NCI-H1436 (cell line): ENCODE measurements at places on chromosomes 3 and 15.

DNA sequence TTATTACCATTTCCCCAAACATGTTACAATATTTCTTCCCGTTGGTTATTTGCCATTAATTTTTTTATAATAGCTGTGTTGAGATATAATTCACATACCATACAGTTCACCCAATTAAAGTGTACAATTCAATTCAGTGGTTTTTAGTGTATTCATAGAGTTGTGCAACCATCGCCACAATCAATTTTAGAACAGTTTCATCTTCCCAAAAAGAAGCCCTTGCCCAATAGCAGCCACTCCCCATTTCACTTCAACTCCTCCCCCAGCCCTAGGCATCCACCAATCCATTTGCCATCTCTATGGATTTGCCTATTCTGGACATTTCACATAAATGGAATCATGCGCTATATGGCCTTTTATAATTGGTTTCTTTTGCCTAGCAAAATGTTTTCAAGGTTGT is 225.1 kb downstream of the EPHB1 start:
- no peak for DNase-seq

DNA sequence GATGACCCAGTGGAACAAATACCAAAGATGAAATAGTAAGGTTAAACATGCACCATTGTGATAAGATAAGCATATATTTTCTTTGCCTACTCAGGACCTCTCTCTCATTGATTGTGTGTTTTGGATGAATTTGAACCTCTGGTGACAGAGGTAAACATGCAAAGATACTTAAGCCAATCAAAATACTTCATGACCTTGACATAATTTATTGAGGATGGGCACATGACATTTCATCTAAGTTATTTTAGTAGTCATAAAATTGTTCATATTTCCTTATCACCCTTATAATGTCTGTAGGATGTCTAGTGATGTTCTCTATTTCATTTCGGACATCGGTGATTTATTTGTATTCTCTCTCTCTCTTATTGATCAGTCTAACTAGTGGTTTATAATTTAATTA is 88.3 kb upstream of the WDR72 start:
- no peak for DNase-seq

- no peak for DNase-seq
Observed at GRCh38 chr15:81190922-81191507, 5.7 kb upstream of the IL16 start.

DNA sequence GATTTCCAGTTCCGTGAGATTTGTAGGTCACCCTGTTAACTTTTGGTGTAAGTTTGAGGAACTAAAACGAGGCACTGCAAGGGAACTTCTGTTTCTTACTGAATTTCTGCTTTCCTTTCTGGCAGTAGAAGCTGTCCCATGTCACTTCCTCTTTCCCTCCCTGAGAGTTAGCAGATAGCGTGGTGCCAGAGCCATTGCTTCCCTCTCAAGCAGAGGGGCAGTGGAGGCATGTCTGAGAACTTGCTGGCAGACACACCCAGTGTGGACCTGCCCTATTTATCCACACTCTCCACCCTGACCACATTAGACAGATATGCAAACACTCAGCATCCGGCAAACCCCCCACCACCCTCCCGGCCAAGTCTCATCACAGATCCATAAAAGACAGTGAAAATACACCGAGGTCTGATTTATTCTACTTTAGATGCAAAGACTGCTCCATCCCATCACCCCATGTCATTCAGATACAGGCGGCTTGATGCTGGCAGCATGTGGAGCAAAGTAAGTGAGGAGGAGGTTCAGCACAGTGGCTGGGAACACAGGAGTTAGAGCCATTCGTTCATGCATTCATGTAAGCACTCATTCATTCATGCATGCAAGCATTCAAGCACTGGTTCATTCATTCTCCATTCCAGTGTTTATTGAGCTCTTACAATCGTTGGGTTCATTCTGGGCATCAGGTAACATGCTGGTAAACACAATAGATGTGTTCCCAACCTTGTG is 324.7 kb downstream of the SHQ1 start:
- no peak for DNase-seq

DNA sequence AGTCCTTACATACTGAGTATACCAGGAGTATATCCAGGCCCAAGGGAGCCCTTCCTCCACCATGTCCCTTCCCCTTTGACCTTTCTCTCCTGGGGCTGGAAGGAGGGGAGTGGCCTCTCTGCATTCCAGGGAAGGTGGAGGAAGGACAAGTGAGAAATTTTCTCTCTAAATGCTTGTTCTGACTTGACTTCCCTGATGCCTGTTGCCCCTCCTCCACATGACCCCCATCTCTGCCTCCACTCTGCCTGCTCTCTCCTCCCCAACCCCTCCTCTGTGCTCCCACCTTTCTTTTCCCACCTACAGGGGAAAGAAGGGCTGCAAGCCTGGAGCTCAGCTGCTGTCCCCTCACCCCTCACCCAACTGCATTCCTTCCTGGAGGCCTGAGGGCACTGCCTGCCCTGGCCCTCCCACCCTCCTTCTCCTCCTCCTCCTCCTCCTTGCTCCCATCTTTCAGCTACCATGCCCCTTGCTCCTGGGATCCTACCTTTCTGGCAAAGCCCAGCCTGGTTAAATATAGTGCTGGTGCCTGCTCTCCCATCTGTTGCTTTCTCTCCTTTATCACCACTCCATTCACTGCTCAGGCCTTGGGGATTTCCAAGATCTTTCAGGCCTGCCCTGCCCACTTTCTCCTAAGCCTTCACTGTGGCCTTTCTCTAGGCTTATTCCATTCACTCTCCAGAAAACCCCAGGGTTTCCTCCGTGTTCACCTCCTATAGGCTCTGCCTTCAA is 8.5 kb upstream of the DAG1 start:
- DNase-seq, result no peak

DNA sequence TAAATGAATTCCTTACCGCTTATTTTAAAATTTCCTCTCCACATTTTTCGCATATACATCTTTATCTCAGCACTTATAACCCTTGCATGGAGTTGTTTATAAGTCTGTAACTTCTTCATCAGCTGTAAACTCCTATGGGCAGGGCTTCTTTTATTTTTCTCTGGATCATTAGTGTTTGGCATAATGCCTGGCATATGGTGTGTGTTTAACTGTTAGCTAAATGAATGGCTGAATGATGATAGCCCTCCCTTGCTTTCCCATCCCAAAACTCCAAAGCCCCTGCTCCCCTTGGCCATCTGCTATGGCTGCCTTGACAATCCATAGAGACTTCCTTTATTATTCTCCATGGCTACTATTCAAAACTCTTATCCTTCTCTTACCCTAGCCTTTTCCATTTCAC is 48.1 kb upstream of the SEMA6D start:
- DNase-seq, result no peak

- DNase-seq, result no peak
Observed at GRCh38 chr3:189157232-189158007, 14.4 kb upstream of the TPRG1 start.

DNA sequence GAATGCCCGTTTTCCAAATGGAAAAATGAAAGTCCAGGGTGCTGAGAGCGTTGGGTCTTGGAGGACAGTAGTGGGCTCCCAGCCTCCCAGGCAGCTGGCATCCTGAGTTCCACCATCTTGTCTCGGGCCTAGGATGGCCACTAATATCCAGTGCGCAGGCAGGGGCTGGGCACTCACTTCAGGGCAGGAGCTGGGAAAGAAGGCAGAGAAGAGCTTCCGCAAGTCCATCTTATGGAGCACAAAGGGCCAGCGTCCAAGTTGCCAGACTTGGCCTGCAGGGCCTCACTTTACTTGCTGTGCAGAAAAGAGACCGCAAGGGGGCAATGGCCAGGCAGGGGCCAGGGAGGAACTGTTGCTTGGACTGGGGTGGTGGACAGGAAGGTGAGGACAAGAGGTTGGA is 46.1 kb downstream of the IQSEC1 start:
- DNase-seq, result no peak

GRCh38 chr3:60553144-60553543 is 698.1 kb downstream of the FHIT start:
- DNase-seq, result no peak

GRCh38 chr3:58633157-58633865 is 33.3 kb downstream of the FAM3D start:
- no peak for DNase-seq

- no peak for DNase-seq
Observed at GRCh38 chr3:156576651-156577348, 21.9 kb upstream of the SSR3 start.

DNA sequence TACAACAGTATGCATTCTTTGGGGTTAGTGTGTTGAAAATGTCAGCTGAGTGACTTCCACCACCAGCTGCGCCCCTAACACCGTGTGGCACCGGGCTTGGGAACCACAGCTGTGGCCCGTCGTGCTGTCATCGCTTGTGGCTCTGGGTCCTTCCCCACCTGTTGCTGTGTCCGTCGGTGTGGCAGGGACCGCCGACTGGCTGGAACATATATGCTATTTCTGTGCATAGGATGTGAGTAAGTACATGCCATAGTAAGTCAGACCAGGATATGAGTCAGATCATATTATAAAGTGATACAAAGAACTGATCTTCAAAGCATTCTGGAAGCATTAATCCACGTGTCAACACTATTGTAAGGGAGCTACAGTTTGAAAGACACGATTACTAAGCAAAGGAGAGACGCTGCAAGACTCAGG is 31.9 kb downstream of the EHD4 start:
- DNase-seq, result no peak

DNA sequence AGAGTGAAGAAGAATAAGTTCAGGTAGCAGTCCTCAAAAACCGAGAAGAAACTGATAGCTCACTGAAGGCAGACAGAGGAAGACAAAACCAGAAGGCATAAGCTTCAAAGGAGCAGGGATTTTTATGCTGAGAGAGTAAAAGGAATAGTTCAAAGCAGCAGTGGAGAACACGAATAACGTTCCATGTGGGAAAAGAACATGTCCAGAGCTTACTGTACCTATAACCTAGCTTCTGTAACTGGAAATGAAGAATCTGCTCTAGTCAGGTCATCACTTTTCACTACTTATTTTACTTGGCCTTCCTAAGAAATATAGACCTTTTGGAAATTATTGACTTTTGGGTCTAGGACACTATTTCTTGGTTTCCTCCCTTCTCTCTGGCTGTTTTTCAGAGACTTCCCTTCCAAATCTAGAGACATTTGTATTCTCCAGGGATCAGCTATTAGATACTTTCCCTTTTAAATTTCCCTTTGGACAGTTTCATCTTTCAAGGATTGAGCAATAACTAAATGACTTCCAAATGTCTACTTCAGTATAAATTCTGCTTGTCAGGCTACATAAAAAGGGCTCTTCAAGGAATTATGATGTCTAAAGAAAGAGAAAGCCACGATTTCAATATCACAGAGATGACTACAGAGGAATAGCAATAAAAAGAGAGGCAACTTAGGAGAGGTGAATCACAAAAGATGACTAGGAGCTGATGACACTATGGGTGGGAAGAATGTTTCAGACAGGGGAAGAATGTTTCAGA is 46.7 kb downstream of the UBE3A start:
- no peak for DNase-seq

- peak; percentile 65 for DNase-seq
Observed at GRCh38 chr15:80173022-80173759, 20.4 kb downstream of the FAH start.

DNA sequence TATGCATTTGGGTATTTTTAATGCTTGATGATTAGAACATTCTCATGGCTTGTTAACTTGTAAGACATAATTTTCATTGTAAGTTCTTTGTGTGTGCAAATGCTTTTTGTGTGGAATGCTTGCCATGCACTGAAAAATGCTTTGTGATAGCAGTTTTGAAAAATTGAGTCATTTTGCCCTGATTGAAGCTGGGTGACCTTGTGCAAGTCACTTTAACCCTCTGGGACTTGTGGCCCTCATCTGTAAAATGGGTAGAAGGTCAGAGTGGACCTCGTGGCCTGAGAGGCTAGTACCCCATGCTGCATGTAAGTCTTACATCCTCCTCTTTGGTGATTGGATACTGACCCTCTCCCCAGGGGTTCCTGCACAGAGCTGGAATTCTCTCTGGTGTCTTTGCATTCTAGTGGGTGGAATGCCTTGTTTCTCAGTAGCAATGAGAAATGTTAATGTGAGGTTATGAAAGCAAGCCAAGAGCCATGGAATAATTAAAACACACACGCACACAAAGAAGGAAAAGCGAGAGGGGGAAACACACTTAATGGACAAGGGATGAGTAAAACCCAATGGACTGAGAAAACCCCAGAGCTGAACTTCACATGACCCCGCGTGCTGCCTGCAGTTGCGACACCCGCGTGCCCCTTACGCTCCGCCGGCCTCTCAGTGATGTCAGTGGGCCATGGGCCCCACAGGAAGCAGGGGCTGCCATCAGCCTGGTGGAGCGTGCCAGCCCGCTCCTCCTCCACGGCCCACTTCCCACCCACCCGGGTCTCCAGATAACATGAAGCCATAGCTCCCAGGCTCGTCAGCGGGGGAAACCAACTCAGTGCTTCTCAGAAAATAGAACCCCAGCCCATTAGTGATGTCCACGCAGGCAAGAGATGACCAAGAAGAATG is 44.0 kb downstream of the SMAD3 start:
- DNase-seq, result no peak

DNA sequence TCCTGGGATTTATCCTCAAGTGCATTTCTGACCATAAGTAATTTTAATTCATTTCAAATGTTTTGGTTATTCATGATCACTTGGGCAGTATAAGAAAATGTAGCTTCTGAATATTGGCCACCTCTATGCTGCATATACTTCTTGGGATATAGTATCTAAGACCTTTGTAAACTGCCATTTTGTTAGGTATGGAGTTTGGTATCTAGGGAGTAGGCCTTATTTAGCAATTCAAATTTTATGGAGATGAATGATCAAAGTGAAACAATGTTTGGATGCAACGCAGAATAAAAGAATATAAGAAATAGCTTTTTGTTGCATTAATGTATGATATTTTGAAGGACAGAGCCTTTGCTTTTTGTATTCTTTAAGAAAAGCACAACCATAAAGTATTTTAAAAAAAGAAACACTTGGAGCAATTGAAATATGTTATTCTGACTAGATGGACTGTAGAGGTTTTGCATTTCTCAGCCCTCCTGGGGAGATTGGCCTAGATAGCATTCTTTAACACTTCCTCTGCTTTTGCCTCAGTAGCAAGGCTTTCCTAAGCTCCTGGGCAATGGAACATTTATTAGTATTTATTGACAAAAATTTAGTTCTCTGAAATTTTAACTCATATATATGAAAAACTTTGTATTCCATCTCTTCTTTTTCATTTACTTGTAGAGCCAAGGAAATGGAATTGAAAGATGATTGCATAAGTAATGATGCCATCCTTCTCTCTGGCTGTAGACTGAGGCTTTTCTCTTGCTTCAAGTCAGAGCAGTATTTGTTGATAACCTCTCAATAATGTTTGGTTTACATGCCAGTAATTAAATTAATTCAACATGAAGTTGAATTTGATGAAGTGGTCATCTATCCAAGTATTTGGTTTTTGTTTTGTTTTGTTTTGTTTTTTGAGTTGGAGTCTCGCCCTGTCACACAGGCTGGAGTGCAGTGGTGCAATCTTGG is 61.8 kb upstream of the UTS2B start:
- DNase-seq, result no peak

GRCh38 chr3:62277450-62277849 is 95.9 kb downstream of the FEZF2 start:
- DNase-seq, result no peak

DNA sequence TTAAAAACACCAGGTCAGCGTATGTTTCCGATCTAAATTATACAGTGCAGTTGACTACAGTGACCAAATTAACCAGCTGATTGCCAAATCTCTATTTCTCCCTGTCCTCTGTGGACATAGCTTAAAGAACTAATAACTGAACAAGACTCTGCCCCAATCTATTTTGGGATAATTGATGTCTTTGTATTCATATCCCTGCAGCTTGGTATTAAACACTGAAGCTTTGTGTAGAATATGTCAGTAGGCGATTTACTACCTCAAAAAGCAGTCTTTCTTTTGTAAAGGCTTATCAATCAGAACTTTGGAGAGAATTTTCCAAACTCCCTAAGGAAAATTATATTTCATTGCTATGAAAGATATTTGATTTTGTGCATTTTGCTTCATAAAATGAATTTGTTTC is 258.2 kb downstream of the SOX2 start:
- DNase-seq, result no peak
